SK-N-SH treated with all-trans-retinoic acid at 6 μM for 48 hours (cell line): ENCODE measurements at places on chromosomes 6 and 20.

- no peak for ATAC-seq
These were observed 1.2 kb downstream of the IFNGR1 start for GRCh38 chr6:137217801-137218472.

GRCh38 chr6:42344756-42345155 lies 107.0 kb downstream of the TRERF1 start:
- no peak for ATAC-seq

DNA sequence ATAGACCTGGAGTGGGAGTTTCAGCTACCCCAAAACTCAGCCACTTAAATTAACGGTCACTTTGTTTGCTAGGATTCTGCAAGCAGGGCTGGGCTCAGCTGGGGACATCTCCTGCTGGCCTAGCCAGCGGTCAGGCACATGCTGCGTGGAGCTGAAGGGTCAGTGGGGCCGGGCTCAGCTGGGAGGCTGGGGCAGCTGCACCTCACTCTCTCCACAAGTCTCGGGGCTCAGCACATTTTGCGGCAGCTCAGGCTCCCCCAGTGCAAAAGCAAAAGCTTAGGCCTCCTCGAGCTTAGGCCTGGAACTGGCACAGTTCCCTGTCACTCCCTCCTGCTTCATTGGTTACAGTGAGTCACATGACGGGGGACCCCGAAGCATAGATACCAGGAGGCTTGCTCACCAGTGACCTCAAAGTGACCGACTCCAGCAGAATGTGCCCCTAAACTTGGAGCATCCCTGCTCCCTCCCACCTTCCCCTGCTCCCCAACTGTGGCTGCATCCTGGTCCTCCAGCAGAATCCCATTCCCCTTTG lies 80.6 kb upstream of the CST7 start:
- ATAC-seq = no peak

DNA sequence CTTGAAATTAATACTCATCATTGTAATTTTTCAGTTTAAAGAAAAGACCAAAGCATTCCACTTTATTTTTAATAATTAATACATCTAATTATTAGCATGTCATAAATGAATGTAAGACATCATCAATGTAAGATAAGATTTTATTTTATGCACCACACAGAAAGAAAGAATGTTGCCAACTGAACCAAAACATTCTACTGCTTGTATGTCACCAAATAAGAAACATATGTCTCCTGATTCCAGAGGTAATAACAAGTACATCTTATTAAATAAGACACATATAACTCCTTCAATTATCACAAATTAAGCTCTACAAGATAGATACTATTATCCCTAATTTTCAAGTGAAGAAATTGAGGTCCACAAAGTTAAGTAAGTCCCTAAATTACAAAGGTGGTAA lies 189.5 kb downstream of the GMDS start:
- peak; percentile 85 for ATAC-seq

GRCh38 chr20:50312682-50313521 lies 122.3 kb downstream of the CEBPB start:
- peak; percentile 23; the same call in 2 of the 3 replicates for ATAC-seq

- ATAC-seq = no peak
These were observed 5.5 kb downstream of the TCF19 start for GRCh38 chr6:31163922-31164321.

DNA sequence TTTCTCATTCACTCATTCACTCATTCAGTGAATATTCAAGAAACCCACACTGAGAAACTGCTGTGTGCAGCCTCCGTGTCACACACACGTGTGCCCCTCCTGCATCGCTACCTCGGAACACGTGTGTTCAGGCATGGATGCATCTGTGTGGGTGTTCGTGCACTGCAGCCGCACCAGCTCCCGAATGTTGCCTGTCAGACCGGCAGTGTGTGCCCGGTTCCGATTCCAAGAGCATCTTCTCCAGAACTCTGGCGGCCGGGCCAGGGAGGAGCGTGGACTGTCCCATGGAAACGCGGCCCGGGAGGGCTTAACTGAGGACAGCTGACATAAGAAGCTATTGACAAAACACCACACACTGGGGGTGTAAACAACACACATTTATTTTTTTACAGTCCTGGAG lies 216.0 kb downstream of the DLL1 start:
- no peak for ATAC-seq

GRCh38 chr6:157096522-157096921 lies 226.8 kb downstream of the TMEM242 start:
- no peak for ATAC-seq

GRCh38 chr20:60136645-60137401 lies 178.6 kb downstream of the CDH26 start:
- no peak for ATAC-seq
